ENCODE measurements at places on chromosomes 16 and 17.

DNA sequence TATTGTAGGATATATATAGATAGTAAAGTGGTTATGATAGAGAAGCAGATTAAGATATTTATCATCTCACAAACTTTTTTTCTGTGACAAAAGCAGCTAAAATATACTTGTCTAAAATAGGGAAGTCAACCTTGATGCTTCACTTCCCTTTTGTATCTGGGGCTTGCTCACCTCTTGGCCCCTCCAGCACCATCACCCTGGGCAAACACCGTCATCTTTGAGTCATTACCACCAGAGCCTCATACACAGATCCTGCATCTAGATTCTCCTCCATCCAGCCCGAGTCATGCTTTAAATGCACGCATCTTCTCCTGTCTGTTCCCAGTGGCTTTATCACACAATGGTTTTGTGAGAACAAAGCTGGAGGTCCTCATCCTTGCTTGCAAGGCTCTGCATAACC is 1062.7 kb upstream of the EEF2KMT start:
- DNase-seq, result no peak

- DNase-seq, result no peak
Observed at GRCh38 chr17:3385869-3386816, at the start of gene OR3A2. Gene OR3A2 (minus strand): TSS chr17:3386308.

GRCh38 chr17:61444831-61445230 is 7.4 kb upstream of the TBX4 start:
- DNase-seq, result no peak

DNA sequence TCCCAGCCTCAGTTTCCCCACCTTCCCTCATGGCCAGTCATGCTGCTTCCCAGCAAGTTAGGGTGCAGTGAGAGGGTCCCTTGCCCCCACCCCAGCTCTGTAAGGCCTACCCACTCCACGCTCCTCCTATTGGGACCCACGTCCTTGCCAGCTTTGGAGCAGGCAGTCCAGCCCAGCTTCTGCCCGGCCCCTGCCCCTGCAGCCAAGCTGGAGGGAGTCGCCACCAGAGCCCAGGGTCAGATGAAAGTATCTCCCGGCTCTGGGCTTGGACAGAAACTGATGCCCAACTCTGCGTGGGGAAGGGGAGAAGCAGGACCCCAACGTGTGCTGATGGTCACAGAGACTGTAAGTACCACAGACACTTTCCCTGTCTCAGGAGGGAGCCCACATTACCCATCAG is 32.6 kb downstream of the SDK2 start:
- DNase-seq, result no peak

DNA sequence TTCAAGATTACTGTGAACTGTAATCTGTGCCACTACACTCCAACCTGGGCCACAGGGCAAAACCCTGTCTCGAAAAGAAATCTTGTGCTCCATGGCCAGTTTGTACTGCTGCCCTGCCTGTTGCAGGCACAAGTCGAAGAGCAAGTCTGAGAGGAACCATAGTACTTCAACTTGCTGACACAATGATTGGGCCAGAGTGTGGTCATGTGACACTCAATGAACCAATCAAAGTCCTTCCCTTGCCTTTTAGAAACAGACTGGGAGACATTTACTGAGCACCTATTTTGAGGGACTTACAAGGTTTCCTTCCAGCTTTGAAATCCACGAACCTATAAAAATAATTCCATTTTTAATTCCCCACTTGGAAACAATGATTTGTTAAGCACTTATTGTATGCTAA is 39.8 kb upstream of the TMC5 start:
- no peak for DNase-seq

GRCh38 chr17:50689251-50689650 is 18.5 kb downstream of the ANKRD40 start:
- peak; percentile 51 for DNase-seq

- DNase-seq, result no peak
Observed at GRCh38 chr17:56114469-56114868, 38.8 kb upstream of the ANKFN1 start.

GRCh38 chr16:51166541-51166940 is 15.5 kb upstream of the SALL1 start:
- no peak for DNase-seq

DNA sequence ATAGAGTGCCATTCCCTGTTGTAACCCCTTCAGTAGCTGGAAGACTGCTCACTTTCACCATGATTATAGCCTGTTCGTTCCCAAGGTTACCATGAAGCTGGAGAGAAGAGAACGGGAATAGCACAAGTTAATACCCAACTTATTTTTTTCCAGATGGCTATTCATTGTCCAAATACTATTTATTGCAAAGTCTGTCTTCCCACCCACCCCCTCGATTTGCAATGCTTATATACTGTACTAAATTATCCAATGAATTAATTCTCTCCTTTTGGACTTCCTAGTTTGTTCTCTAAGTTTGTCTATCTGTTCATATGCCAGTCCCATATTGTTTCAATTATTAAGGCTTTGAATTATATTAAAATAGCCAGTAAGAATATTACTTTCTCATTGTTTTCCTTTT is 231.0 kb downstream of the RAB11FIP4 start:
- DNase-seq, result no peak

DNA sequence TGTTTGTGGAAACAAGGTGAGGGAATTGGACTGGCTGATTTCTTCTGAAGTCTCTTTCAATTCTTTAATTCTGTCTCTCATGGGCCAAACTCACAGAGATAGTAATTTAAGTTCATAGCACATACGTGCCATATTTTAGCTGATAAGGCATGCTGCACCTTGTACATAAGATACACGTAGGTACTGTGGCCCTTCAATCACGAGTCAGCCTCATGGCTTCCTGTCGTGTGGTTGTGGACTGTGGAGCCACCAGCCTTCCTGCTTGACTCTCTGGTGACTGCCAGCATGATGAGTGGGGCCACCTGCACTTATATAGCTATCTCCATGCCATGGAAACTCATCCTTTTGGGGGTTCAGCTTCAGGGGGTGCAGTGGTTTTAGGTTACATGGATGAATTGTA is 25.1 kb downstream of the KSR1 start:
- DNase-seq, result no peak

DNA sequence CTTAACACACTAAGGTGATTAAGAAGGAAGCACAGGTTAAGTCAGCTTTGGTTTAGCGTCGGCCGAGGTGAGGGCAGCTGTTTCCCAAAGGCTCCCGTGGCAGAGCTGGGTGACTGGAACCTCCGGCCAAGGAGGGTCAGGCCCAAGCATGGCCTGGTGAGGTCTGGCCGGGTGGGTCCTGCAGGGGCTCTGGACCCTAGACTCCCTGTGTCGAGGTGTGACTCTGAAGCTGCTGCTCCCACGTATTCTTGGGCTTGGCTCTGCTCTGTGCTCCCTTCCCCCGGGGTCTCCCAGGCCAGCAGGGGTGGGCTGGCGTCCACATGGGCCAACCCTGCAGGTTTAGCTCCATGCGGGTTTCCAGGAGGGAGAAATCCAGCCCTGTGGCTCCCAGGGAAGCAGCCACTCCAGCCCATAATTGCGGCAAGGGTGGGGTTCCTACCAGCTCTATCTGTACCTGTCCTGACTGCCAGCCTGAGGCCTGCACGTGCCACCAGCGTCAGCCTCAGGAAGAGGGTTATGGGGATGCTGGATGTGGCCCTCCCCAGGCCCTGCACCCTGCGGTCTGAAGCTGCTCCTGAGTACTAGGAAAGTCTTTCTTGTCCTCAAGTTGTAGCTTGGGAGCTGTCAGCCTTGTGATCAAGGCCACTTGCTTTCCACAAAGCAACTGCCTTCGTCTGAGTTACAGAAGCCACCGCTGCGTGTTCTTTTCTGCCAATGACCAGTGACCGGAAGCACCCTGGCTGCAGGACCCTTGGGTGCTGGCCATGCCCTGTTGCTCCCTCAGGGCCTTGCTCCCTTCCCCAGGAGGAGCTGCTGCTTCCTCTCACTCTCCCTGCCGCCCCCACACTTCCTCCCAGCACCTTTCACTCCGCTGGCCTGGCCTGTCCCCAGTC is 4.8 kb downstream of the CDK5R1 start:
- no peak for DNase-seq

DNA sequence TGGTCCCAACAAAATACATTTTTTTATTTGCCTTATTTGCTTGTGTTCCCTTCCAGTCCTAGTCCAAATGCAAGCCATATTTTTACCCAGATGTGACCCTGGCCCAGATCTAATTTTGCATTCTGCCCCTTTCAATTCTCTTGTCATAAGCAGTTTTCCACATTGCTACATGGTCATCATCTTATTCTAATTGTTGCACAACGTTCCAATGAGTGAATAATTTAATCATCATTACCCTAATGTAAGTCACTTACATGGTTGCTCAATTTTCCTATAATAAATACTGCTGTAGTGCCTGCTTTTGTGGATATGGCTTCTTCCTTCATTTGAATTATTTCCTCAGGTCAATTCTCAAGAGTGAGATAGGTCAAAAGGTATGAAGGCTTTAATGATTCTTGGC is 12.8 kb downstream of the RSAD1 start:
- DNase-seq, result no peak

DNA sequence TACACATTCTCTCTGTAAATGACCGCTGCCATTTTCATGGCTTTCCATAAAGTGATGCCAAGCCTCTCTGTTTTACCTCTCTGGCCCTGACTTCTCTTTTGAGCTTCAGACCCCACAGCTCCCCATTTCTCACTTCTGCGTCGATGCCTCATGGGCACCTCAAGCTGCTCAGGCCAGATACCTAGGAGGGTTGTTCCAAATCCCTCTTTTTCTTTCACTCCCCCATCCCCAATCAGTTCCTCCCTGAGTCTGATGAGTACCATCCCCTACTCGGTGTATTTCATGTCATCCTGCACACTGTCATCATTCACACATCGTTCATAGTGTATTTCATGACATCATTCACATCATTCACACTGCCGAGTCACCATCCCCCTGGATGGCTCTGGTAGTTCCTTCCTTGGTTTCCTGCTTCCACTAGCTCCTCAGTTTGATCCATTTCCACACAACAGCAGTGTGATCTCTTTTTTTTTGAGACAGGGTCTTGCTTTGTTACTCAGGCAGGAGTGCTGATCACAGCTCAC is 43.1 kb downstream of the NTN1 start:
- DNase-seq, result no peak

- no peak for DNase-seq
Observed at GRCh38 chr16:68627951-68628425, 17.1 kb upstream of the CDH3 start.

DNA sequence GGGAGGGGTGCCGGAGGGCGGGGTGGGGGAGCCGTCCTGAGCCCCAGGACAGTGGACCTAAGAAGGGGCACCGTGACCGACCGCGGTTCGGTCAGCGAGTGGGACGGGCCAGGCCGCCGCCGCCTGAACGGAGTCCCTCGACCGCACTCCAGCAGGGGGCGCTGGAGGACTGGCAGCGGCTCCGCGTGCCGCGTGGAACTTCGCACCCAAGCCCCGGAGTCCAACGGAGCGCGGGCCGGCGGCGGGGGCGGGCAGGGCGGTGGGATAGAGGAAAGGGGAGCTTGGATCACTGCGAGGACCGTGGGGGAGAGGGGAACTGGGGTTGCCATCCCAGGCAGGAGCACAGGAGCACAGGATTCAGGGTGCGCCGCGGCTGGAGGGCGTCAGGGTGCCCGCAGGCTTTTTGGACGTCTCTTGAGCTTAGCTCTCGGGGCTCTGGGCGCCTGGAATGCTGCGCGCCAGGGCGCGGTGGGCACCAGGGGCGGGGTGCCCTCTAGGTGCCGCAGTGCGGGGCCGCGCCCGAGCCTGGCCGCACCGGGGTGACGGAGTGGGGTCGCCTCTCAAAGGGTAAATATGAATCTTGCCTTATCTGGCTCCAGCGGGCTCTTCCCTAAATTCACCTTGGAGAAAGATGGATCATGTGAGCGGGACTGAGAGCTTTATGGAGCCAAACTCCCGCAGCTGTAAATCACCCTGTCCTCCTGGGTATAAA is 379 bp upstream of the OTOP2 start:
- DNase-seq, result peak; percentile 88

DNA sequence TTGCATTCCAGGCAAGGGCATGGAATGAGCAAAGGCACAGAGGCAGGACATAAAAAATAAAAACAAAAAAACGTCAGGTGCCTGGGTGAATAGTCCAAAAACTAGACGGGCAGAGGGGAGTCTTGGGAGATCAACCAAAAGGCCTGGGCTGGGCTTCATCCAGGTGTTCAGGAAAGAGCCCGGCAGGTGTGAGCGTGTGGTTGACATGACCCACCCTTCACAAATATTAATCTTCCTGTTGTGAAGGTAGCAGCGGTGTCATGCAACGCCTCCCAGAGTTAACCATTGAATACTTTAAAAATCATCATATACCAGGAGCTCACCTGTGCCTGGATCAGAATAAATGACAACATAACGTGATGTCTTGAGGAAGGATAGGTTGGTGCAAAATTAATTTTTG is 90.6 kb downstream of the USP22 start:
- DNase-seq, result no peak

DNA sequence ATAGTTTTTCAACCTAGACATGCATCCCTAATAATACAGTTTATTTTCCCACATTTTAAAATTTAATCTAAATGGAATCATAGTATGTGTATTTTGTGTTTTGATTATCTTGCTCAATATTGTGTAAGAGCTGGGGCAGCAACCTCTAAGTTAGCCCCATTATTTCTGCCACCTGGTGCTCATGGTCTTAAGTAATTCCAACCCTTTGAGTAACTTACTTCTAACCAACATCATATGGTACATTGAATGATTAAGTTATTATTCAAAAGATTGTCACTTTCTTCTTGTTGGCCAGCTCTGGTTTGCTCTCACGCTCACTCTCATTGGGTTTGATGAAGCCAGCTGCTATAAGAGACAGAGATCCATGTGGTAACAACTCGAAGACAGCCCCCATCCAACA is 3.9 kb upstream of the KRTAP4-3 start:
- DNase-seq, result no peak

- no peak for DNase-seq
Observed at GRCh38 chr17:59479141-59479540, 86.3 kb upstream of the DHX40 start.

DNA sequence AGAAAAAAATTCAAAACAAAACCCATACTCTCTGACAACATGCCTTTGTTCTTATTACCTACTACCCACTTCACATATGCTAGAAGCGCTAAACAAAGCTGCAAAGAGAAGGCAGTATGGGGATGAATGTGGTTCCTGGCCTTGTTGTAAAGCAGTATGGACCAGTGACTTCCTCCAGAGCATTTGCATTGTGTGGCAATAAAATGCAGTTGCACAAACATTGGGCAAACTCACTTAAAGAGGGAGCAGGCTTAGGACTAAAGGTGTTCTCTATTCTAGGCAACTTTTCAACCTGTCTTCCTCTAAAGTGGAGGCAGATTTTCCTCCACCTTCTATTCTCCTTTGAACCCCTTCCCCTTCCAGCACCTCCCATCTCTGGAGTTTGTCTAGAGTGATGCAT is 17.1 kb downstream of the TMIGD1 start:
- no peak for DNase-seq

GRCh38 chr17:29710520-29710884 is 87.8 kb upstream of the CORO6 start:
- DNase-seq, result peak; percentile 34

All from AG20443 (cell line).